ENCODE measurements at places on chromosomes 16 and 17. TPM values are rescaled to one million over a fixed set of nuclear protein-coding genes. Genes with fewer than 3 reads are reported as not detected.

- H3K4me1 ChIP-seq = peaks cover 5% of the 10 kb centered on the region
- no peak overlapping the region for H3K4me3 ChIP-seq
- no peak for DNase-seq
- no peaks in the 10 kb centered on the region for H3K27me3 ChIP-seq
Observed at GRCh38 chr17:33297643-33298042, 4.5 kb upstream of the ASIC2 start.

- peak overlapping the region; percentile 69 for H3K27ac ChIP-seq
- no peak overlapping the region for H3K4me3 ChIP-seq
- DNase-seq = no peak
- H3K4me1 ChIP-seq = peaks cover 62% of the 10 kb centered on the region
Observed at GRCh38 chr16:19131825-19132218, 18.1 kb downstream of the ITPRIPL2 start.

DNA sequence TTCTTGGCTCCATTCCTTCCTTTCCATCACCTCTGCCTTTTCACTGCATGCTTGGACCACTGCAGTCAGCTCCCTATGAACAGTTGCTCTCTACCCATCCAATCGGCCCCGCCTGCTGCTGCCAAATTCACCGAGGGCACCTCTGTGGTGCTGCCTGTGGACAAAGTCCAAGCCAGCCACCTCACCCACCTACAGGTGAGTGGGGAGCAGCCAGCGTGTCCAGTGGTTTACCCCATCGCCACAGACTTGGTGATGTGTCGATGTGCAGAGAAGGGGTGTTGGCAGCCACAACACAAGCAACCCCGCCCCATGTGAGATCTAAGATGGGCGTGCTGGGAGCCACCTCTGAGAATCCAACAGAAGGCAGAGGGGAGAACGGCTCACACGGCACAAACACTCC lies 43.7 kb upstream of the STH start:
- no peak overlapping the region for H3K4me3 ChIP-seq
- H3K27ac ChIP-seq = no peak overlapping the region
- DNase-seq = no peak

DNA sequence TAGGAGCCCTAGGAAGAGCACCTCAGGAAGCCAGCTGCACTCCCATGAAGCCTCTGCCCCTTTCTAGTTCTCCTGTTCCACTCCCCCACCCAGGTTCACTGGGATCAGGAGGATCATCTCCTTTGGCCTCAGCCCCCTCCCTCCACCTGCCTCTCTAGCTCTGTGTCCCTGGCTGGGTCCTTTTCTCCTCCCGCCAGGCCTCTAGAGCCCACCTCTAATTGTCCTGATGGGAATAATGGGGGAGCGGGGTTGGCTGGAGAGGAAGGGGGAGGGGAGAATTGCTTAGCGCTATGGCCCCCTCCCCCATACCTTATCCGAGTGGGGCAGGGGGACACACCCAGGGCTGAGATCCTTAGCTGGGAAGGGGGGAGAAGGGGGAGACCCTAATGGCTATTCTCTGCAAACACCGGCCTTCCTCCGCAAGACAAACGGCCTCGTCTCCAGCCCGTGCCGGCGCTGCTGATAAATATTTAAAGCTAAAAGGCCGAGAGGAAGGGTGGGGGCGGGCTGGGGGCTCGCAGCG lies 997 bp downstream of the HOXB7 start:
- peak overlapping the region; percentile 75 for H3K4me3 ChIP-seq
- DNase-seq = no peak
- peaks cover 80% of the 10 kb centered on the region for H3K27me3 ChIP-seq
- H3K4me1 ChIP-seq = peaks cover 14% of the 10 kb centered on the region
- H3K36me3 ChIP-seq = no peaks in the 10 kb centered on the region

Gene CSH1
- not detected for polyA plus RNA-seq

Gene GNG13
- not detected for polyA plus RNA-seq
